ENCODE measurements at places on chromosomes 16 and 17.

GRCh38 chr17:65830356-65830755 is 268.9 kb upstream of the AXIN2 start:
- no peak for DNase-seq

DNA sequence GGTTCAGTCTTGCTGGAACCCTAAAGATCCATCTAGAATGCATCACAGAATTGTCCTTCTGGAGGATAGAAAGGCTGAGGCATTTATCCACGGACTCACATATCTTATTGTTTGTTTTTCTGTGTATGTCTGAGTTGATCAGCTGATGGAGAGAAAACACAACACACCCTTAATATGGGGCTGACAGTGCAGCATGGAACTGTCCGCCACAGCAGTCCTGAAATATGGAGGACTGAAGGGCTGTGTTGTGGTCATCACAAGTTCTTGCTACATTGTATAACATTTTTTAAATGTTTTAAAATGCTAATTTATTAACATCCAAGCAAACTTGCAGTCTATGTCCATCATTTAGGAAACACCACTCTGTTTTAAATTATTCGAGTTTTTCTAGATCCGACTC is 448.9 kb upstream of the ERCC4 start:
- no peak for DNase-seq

DNA sequence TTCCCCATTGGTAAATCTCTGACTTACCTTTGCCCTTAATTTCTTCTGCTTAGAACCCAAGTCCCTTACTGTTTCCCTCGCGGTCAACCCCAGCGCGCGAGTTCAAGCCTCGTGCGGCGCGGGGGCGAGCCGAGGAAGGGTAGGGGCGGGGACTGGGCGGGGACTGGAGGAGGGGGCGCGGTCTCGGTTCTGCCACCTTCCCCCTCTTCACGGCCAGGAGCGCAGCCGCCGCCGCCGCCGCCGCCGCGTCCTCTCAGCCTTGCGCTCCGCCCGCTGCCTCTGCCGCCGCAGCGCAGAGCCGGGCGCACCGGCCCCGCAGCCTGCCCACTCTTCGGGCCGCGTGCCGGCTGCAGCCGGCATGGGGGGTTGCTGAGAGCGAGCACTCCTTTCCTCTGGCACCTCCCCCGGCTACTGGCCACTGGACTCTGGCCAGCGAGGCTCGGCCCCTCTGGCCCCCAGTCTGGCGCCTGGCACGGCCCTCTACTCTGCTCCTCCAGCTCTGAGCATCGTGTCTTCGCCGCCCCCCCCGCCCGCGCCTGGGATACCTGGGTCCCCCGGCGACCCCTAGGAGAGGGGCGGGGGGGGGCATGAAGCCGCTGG is at the start of gene RAPGEFL1:
TSS of gene RAPGEFL1 (plus strand) at position 196 of the 600 bp plus-strand sequence. CDS start at position 588, 392 bp downstream.
- DNase-seq, result peak; percentile 85

GRCh38 chr17:5800131-5800530 is 215.8 kb upstream of the NLRP1 start:
- DNase-seq, result no peak

- DNase-seq, result no peak
Observed at GRCh38 chr17:35807371-35808144, 1.7 kb upstream of the TAF15 start.

- DNase-seq, result no peak
Observed at GRCh38 chr17:58873926-58874325, 118.3 kb downstream of the PPM1E start.

DNA sequence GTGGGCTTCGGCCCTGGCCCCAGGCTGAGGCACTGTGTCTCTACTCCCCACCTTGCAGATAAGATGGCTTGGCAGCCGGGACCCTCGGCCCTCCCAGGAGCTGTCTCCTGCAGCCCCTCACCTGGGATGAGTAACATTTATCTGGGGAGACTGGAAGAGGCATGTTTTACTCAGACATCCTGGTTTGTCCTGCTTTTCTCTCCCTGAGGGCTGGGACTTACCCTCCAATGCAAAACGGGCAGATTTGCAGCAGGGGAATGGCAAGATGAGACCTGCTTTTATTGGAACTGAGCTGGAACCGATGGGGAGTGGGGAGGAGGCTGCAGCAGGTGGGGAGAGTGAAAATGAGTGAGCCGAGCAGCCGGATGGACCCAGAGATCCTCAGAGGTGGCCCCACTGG is 27.3 kb upstream of the UBE2G1 start:
- no peak for DNase-seq

- no peak for DNase-seq
Observed at GRCh38 chr16:59892376-59892775, 1158.3 kb upstream of the GOT2 start.

DNA sequence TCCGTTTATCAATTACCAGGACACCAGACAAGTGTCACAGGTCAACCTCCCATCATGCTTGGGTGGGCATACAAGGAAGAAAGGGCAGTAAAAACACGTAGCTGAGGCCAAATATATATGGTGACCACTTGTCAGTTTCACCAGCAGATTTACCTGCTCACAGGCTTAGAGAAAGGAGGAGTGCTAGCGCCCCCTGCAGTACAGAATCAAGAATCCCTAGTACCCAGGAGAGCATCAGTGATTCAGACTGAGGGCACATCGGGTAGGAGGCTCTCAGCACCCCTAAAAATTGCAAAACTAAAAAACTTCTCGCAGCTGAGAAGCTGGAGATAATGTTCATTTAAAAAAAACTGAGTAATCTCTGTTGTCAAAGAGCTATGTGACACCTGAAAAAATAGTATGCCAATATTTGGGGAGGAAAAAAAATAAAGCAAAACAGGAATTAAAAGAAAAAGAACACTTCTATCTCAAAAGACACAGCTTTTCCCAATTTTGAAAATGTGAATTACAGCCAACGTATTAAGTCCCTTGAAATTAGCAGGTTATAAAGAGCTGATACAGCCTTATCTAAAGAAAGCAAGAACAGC is 21.2 kb upstream of the MON1B start:
- DNase-seq, result no peak

DNA sequence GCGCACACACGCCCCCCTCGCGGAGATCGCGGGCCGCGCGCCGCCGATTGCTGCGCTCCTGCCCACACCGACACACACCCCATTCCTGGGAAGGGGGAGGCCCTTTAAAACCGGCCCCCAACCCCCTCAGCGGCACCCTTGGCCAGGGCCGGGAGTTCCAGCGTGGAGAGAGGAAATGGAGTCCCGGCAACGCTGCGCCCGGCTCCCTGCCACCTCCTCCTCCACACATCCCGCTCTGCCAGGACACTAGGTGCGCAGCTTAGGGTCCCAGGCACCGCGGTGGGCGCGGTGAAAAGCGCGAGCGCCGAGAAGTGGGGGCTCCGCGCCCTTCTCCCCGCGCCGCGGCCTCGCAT is 397 bp downstream of the CDC42EP4 start:
- DNase-seq, result peak; percentile 9

GRCh38 chr17:14712611-14713021 is 411.7 kb downstream of the HS3ST3B1 start:
- no peak for DNase-seq

- no peak for DNase-seq
Observed at GRCh38 chr17:43611230-43611969, 50.3 kb downstream of the MEOX1 start.

DNA sequence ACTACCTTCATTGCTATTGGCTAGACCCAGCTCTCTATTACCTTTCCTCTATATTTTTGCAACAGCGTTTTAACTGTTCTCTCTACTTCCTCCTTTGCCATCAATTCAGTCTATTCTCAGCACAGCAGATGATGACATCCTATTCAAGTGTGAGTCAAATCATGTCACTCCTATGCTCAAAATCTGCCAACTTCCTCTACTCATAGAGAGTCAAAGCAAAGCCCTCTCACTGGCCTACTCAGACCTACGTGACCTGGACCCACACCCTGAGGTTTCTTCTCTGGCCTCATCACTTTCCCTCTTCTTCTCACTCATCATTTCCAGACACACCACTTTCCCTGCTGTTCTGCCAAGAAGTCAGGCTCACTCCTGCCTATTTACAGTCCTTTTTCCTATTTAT is 289.0 kb upstream of the AXIN2 start:
- no peak for DNase-seq

- no peak for DNase-seq
Observed at GRCh38 chr17:14926526-14927122, 338.5 kb downstream of the PMP22 start.
